Activated naive CD4-positive, alpha-beta T cell treated with anti-CD3 and anti-CD28 coated beads, Interleukin-2, amount 50 U/mL, for 72 hours (primary cell): ENCODE measurements at places on chromosomes 6 and 20.
A peak's percentile ranks its signal among the peaks of the same experiment; 100 is the strongest.

- DNase-seq = no peak
These were observed 2.9 kb upstream of the HLA-DOB start for GRCh38 chr6:32819729-32820128.

DNA sequence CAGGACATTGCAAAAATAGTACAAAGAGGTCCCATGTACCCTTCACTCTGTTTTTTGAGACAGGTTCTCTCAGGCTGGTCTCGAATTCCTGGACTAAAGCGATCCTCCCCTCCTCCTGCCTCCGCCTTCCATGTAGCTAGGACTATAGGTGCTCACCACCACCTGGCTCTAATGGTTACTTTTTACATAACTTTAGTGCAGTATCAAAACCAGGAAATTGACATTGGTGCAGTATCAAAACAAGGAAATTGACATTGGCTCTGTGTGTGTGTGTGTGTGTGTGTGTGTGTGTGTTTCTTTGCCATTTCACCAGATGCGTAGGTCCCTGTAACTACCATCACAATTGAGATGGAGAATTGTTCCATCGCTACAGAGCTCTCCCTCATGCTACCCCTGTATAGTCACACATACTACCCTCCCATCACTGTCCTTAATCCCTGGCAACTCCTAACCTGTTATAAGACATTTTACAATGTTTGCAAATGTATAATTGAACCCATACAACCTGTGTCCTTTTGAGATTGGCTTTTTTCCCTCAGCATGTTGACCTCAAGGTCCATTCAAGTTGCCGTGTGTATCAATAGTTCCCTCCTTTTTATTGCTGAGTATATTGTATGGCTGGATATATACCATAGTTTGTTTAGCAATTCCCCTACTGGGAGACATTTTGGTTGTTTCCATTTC lies 28.3 kb upstream of the RIPOR2 start:
- DNase-seq = no peak

DNA sequence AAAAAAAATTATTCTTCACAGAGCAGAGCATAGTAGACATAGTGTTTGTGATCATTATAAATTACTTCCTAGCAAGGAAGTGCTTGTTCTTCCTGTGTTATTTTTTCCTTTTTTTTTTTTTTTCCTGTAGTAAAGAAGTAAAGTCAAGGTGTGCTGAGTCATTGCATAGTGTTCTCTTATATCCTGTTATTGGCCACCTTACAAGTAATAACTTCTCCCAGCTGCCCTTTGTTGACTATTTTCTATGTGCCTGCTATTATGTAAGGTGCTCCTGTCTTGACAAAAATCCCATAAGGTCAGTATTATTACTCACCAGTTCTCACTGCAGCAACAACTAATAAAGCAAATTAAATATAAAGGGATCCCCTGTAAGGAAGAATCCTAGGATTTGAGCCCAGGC lies 195.3 kb downstream of the GJA1 start:
- no peak for DNase-seq

- peak; percentile 73 for DNase-seq
These were observed 348 bp upstream of the PYGB start for GRCh38 chr20:25247518-25247955.

GRCh38 chr20:25750765-25751696 lies 54.4 kb upstream of the ZNF337 start:
- DNase-seq = peak; percentile 61

- no peak for DNase-seq
These were observed 325.7 kb downstream of the TBC1D32 start for GRCh38 chr6:121008553-121008952.

GRCh38 chr6:43683708-43684455 lies 3.7 kb downstream of the MRPS18A start:
- no peak for DNase-seq

GRCh38 chr20:44404204-44405181 lies 49.0 kb downstream of the HNF4A start:
- DNase-seq = no peak

- DNase-seq = no peak
These were observed 14.5 kb downstream of the ARHGAP18 start for GRCh38 chr6:129695373-129696027.

DNA sequence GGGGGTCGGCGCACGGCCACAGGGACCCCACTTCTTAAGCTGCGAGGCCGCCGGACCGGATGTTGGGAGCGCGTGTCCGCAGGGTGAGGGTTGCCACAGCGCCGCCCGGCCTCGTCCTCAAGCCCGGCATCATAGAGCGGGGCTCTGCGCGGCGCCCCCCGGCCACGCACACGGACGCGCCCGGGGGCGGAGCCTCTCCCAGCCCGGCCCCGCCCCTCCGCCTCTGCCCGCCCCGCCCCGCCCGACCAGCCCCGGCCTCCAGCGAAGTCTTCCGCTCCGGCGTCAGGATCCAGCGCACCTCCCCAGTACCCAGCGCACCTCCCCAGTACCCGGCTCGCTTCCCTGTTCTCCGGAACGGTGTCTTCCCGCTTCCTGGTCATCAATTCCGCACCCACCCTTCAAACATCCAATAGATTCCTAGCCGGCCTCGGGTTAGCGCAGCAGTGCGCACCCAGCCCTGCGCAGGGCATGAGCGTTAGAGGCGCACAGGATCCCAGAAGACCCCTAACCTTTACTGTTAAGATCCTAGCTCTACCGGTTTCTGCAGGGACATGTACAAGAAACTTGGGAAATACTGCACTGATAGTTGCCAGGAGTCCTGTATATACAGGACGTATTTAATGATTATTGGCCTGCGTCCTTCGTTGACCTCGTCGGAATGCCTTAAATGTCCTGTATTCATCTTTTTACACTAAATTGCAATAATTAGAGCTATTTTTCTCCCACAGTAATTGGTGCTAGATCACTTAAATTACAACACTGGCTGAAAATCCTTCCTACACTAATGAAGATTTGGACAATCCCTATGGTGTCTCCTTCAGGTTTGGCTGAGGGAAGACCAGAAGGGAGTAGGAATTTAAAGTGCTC lies 535 bp upstream of the DNAAF9 start:
- peak; percentile 57 for DNase-seq

DNA sequence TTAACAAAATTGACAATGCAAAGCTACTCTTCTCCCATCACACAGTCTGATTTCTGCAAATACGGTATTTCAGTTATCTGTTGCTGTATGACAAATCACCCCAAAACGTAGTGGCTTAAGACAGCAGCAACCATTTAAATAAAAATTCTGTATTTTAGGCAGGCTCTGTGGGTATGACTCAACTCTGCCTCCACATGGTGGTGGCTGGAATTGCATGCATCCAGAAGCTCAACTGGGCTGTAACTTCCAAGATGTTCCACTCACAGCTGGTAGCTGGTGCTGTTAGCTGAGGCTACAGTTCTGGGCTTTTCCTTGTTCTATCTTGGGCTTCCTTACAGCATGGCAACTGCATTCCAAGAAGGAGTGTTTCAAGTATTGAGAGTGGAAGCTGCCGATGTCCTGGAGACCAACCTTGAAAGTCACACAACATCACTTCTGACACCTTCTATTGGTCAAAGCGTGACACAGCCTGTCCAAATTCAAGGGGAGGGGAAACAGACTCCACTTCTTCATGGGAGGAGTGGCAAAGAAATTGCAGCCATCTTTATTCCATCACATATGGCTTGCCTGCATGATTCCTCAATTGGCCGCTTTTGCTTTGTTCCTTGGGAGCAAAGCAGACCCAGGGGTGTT lies 39.7 kb upstream of the TULP1 start:
- peak; percentile 60 for DNase-seq

DNA sequence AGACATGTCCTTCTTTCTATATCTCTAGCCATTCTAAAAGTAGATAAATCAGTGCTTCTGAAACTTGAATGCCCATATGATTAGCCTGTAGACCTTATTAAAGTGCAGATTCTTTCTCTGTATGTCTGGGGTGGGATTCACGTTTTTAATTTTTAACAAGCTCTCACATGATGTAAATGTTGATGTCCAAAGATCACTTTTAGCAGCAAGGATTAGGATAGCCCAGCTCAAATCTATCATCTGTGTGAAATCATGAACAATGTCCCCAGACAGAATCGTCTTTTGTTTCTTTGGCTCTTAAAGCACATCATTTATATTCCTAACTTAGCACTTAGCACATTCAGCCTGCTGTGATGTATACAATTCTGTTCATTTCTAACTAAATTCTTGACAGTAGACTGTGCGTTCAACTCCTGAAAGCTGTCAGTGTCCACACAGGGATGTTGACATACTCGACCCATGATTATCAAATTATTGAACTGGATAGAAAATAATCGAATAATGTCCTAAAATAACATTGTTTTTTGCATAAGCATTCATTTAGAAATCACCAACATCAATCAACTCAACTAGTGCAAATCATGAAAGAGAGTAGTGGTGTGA lies 102.1 kb upstream of the MLIP start:
- no peak for DNase-seq

GRCh38 chr20:32737371-32738223 lies 5.7 kb downstream of the COMMD7 start:
- DNase-seq = peak; percentile 56

- DNase-seq = no peak
These were observed 41.8 kb downstream of the CYP24A1 start for GRCh38 chr20:54131675-54132611.

GRCh38 chr20:47063407-47063806 lies 168.8 kb downstream of the EYA2 start:
- no peak for DNase-seq

DNA sequence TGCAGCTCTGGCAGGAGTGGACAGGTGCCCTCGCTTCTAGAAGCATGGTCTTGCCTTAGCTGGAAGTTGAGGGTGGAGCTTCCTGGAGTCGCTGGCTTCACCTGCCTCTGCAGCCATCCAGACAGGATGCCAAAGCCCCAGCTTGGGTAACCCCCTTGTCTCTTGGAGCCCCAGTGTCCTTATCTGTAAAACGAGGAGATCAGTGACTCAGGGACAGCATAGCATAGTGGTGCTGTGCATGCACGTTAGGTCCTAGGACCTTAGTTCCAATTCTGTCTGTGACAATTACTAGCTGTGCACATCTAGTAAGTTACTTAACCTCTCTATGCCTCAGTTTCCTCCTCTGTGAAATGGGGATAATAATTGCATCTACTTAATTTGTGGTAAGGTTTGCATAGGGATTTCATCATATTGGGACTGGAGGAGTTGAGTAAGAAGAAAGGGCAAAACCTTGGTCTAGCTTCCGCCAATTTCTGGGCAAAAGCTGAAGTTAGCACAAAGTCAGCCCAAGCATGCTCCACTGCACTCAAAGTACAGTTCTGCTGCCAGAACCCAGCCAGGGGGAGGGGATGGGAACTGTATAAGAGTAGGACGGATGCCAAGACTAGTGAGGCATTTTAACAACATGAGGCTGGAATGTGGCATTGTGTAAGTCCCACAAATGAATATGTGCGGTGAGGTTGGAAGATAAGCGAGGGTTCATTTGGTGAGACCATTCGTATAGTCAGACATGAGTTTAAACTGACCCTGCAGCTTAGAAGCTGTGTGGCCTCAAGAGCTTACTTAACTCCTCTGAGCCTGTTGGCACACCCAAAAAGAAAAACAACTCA lies 24.5 kb downstream of the TOX2 start:
- DNase-seq = no peak

DNA sequence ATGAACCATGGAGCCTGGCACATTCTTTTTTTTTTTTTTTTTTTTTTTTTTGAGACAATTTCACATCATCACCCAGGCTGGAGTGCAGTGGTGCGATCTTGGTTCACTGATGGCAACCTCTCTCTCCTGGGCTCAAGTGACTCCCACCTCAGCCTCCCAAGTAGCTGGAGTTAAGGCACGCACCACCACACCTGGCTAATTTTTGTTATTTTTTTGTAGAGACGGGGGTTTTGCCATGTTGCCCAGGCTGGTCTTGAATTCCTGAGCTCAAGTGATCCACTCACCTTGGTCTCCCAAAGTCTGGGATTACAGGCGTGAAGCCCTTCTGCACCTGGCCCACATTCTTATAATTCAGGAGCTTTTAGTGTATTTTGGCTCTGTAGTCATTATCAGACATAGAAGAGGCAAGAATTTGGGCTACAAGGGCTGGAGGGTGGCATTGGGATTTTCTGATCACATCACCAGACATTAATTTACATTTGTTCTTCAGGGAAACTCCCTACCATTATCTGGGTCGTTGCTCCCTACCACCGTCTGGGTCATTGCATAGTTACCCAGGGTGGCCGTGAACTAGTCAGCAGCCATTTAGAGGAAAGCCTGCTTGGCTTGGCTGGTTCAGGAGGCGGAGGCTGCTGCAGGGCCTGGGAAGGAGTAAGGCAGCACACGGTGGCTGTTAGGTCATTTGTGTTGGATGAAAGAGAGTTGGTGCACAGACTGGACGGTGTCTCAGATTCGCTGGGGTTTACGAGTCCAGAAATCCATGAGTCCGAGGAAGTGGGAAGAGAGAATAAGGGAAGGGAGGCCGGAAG lies 17.6 kb downstream of the ARID1B start:
- no peak for DNase-seq

DNA sequence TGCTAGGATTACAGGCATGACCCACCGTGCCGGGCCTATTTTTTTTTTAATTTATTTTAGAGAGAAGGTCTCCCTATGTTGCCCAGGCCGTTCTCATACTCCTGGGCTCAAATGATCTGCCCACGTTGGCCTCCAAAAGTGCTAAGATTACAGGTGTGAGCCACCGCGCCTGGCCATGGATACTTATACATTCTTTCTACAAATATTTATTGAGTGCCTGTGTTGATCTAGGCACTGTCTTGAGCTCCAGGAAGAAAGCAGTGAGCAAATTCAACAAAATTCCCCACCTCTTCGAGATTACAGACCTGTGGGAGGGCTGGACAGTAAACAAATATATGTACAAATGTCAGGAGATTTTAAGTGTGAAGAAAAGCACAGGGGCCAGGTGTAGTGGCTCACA lies 37.9 kb downstream of the MGME1 start:
- DNase-seq = no peak

GRCh38 chr6:111727041-111727440 lies 121.4 kb upstream of the TRAF3IP2 start:
- no peak for DNase-seq

DNA sequence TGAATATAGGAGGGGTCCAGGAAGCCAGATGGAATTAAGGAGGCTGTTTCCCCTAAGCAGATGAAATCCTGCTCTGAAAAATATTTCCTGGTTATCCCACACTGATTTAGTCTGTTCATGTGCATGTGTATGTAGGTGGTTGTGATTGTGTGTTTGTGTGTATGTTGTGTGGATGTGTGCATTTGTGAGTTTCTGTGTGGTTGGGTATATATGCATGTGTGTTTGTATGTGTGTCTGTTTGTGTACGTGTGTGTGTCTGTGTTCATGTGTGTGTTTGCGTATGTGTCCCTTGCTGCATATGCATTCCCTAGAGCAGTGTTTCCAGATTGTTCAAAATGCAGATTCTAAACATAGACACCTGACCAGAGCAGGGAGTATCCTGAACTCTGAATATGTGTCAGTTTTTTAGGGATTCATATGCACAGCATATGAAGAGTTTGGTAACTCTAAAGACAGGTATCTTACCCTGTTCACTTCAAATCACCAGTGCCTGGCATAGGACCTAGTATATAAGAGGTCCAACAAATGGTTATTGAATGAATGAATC lies 239.8 kb downstream of the MAFB start:
- no peak for DNase-seq

- DNase-seq = no peak
These were observed 20.1 kb downstream of the IGF2R start for GRCh38 chr6:159988983-159989454.

GRCh38 chr20:62938105-62938888 lies at the start of gene GID8:
Gene GID8, plus strand, starts transcription at chr20:62938147. Its CDS starts 3,356 bp downstream, at chr20:62941503.
- peak; percentile 60 for DNase-seq
